Activated CD4-positive, CD25-positive, alpha-beta regulatory T cell treated with anti-CD3 and anti-CD28 coated beads, Interleukin-2, amount 50 U/mL, for 24 hours (primary cell): ENCODE measurements at places on chromosomes 1 and 21.

DNA sequence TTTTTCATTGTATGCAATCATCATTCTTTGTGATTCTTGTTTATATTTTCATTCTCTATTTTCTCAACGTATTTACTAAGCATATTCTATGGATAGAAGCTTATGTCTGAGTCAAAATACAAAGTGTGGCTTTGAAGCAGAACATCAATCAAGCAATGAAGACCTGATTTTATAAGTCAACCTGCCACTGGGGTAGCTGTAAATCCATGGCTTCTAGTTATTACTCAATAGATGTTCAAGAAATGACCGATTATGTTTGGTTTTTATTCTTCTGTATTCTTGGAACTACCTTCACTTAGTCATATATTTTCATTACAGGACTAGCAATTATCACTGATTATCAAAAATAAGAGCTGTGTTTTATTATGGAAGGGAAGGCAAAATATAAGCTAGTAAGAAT is 20.5 kb upstream of the PTGS2 start:
- no peak for ATAC-seq

- ATAC-seq, result no peak
These were observed 14.4 kb upstream of the SCCPDH start for GRCh38 chr1:246709835-246710234.

DNA sequence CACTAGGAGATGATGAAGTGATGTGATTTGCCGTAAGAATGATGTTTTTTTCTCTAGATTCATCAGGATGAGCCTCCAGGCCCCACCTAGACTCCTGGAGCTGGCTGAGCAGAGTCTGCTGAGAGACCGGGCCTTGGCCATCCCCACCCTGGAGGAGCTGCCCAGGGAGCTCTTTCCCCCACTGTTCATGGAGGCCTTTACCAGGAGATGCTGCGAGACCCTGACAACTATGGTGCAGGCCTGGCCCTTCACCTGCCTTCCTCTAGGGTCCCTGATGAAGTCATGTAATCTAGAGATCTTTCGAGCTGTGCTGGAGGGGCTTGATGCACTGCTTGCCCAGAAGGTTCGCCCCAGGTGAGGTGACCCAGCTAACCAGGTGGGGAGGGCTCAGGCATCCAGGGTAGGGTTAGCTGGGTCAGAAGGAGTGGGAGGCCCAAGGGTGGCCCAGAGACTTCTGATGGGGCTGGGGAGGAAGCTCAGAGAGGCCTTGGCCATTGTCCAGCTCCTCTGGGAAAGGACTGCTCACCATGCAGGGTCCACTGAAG is 1.3 kb downstream of the PRAMEF12 start:
- no peak for ATAC-seq

- no peak for ATAC-seq
These were observed 105.8 kb downstream of the EDEM3 start for GRCh38 chr1:184648856-184649201.

DNA sequence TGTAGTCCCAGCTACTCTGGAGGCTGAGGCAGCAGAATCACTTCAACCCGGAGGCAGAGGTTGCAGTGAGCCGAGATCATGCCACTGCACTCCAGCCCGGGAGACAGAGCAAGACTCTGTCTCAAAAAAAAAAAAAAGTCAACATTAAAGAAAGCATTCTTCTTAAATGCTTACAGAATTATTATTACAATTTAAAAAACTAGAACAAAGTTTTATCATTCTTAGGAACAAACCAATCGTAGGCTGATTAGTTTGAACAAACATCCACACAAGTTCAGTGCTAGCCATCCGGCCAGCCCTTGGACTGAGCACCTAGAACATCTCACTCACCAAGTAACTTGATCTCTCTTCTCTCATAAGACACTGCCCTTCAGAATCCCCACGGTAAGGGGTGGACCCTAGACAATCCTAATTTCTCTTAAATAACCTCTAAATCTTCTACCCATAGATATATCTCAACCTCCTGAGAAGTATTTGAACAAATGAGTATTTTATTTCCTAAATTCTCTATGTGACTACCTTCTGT is 16.0 kb downstream of the JAK1 start:
- ATAC-seq, result no peak
